ENCODE measurements at places on chromosomes 6 and 20.

GRCh38 chr20:35299780-35300179 is 7.6 kb upstream of the FAM83C start:
- no peak for DNase-seq

- DNase-seq = no peak
Measured at GRCh38 chr6:85418059-85418458, 31.8 kb upstream of the NT5E start.

DNA sequence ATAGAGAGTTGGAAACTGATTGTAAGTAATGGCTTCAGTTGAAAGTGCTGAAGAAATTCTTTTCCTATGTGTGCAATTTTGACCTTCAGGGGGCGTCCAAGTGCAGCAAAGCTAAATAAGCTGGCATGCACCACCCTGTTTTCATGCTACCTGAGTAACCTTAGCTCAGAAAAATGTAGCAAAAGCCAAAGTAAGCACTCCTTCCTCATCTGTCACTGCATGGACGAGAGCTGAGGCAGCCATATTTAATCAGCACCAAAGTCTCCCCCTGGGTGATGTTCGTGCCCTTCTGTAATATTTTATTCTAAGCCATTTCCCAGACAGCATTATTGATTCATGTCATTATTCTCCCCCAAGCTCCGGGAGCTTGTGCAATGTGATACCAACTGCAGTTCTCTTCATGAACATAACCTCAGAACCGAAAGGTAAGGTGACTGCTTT is 123.1 kb downstream of the RPS12 start:
- DNase-seq = no peak

DNA sequence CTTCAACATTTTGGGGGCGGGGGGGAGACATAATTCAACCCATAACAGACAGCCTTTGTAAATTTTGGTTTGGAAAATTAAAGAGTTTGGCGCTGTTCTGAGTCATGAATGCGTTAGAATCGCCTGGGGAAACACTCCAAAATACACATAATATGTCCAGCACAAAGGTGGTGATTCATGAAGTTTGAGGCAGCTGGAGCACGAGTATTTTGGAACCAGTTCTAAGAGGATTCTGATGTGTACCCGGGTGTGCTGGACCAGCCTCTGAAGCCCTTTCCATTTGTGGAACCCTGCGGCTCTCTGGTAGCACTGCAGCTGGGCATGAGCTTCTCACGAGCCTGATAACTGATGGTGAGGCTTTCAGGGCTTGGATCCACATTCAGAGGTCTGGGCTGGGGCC is 4.7 kb downstream of the GMPR start:
- no peak for DNase-seq

- no peak for DNase-seq
Measured at GRCh38 chr6:15108383-15108715, 137.5 kb upstream of the JARID2 start.

DNA sequence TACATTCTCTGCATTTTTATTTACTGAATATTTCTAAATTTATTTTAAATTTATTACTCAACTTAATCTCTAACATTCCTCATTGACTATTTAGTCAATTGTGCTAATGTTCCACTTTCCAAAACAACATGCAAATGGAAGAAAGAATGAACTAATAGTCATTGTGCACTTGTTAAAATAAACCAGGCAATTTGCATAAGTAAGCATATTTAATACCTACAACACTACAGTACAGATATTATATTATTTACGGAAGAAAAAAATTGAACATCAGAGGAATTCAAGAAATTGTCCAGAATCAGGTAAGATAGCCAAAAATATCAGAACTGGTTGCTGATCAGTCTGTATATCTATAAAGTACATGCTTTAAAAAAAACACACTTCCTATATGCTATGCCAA is 320.5 kb downstream of the CENPW start:
- no peak for DNase-seq

DNA sequence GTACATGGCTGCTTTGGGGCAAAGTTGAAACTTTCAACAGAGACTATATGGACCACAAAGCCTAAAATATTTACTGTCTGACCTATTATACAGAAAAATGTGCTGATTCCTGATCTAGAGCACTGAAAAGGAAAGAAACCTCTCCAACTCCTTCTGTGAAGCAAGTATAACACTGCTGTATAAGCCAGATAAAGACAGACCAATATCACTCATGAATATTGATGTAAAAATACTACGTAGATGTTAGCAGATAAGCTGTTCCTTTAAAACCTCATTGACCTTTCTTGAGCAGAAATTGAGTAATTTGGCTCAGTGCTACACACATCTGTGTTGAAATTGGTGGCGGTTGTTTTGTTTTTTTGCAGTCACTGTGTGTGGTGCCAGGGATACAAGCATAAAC is 69.9 kb upstream of the HDAC2 start:
- no peak for DNase-seq

GRCh38 chr6:12022481-12022880 is 10.4 kb downstream of the HIVEP1 start:
- no peak for DNase-seq

- no peak for DNase-seq
Measured at GRCh38 chr20:8212286-8212685, 80.2 kb downstream of the PLCB1 start.

DNA sequence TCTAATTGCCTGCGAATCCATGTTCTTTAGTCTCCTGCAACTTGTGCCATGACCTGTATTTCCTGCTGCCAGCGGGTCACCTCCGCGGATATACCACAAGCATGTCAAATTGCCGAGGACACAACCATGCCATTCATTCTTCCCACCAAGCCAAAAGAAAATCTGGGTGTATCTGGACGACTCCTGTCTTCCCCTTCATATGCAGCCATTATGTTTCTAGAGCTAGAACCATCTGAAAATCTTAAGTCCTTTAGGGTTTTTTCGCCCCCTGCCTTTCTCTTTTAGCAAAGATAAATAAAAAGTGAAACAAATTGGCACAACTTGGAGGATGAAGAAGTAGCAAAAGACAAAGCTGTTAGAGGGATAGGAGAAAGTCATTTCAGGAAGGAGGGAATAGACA is 242.6 kb downstream of the ARID1B start:
- no peak for DNase-seq

DNA sequence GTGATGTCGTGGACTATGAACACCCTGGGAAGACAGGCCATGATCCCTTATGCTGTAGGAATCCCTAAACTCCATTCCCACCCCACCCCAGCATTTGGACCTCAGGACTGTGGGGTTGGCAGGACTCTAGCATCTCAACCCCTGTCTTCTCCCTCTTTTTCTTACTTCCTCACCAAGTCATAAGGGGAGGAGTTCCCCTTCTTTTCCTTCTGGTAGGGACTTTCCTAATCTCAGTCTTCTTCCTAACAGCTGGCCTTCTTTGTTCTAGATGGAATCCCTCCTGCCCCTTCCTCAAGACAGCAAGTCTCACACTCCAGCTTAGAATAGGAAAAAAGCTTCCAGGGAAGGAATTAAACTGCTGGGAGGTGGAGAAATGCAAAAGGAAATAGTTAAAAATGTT is 2.3 kb upstream of the SIRPB2 start:
- DNase-seq = no peak

DNA sequence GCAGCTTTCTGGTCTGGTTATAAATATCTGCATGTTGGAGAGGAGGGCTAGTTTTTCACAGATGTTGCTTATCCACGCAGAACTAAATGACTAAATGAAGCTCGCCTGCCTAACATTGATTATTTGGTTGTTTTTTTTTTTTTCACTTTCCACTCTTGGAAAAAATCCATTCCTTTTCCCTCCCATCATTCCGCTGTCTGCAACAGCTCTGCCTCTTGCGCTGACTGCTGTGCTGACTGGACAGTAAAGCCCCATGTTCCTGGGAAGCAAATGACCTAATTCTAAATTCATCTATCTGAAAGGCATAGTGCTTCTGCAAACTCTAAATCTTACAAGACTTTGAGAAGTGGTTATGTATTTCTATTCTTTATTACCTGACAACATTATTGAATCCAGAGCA is 255.5 kb upstream of the PLN start:
- DNase-seq = no peak

DNA sequence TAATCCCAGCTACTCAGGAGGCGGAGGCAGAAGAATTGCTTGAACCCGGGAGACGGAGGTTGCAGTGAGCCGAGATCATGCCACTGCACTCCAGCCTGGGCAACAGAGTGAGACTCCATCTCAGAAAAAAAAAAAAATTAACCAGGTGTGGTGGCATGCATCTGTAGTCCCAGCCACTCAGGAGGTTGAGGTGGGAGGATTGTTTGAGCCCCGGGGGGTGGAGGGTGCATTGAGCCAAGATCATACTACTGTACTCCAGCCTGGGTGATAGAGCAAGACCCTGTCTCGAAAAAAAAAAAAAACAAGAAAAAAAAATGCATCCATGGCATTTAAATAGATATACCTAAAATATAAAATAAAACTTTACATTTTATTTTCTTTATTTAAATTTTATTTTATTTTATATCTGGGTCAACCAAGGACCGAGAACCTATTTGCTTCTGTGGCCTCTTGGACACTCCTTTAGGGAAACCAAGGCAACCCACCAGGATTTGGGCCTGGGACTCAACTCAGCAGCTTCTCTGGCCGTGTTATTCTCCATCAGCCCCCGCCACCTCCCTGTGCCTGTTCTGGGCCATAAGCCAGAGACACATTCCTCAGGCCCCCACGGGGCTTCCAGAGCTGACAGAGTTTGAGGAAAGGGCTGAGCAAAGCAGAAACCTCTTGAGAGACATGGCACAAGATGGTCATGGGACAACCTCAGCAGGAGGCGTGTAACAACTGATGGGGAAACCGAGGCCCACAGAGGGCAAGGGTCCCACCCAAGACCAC is 6.2 kb downstream of the SNTA1 start:
- DNase-seq = peak; percentile 58

DNA sequence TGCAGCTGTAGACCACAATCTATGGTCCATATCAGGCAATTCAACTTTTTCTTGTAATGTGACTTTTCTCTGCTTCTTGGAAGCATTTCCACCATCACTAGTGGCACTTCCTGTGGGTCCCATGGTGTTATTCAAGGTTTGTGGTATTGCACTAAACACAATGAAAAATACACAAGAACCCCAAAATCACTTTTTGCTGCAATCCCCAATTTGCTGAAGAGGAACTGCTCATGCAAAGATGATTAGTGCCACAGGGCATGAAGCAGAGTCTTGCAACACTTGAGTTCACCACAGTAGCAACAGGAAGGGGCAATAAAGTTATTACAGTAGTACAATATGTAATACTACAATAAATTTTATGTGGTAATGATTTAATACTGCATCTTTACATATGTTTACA is 16.8 kb upstream of the TAAR1 start:
- no peak for DNase-seq
